ENCODE measurements at places on chromosomes 13 and 19.

DNA sequence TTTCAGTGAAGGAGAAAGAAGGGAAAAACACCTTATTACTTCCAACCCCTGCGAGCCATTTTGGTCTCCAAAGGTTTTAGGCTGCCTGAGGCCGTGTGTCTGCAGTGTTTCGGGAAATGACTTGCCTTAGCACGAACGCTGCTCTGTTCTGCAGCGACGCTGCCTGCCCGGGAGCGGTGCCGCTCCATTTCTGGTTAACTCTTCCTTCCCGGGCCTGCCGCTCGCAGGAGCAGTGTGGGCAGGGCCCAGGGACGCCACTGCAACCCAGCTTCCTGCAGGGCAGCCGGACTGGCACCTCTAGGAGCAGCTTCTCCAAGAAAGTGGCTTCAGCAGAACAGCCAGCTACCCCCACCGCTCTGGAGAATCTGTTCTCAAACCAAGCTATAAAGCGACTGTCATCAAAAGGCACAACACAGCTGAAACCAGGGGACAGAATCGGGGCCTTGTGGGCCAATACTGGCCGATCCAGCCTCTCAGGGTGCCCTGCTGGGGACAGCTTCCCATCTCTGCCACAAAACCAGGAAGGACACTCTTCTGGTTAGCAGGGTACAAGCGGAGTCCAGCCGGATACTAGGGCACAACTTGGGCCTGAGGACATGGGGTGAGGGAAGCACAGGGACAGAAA, 72.2 kb downstream of the KCTD15 start:
- DNase-seq = peak; percentile 21

- DNase-seq = no peak
Measured at GRCh38 chr13:95233026-95233635, 68.1 kb downstream of the ABCC4 start.

DNA sequence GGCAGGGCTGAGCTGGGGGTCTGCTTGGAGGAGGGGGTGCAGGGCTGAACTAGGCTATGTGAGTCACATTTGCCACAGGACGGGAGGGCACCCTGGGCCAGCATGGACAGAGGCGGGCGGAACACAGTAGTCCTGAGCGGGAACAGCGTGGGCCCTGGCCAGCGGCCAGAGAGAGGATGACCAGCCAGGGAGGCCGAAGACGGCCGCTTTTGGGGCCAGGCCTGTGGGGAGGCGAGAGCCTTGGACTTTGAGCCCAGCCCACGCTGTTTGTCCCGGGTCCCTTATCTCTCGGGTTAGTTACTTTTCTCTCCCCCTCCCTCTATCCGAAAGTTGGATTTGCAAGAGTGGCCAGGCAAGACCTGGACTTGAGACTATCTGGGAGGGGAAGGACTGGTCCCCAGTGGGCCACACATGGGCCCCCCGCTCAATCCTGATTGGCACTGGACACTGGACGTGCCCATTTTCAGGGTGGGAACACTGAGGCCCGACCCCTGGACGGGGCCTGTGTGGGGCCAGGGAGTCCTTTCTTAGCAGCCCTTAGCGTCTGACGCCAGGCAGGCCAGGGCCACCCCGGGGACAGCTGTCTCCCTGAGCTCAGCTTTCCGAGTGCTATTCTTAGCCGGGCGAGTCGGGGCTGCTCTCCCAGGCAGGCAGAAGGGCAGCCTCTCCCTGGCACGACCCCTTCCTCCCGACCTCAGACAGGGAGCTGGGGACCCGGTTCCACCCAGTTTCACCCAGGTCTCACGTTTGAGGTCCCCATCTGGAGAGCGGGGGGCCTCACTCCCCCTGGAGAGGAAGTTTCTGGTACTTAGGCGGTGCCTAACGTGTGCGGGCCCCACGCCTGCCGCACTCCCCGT, 833 bp downstream of the GAMT start:
- DNase-seq = no peak

- no peak for DNase-seq
Measured at GRCh38 chr13:66842766-66843165, 387.4 kb downstream of the PCDH9 start.

DNA sequence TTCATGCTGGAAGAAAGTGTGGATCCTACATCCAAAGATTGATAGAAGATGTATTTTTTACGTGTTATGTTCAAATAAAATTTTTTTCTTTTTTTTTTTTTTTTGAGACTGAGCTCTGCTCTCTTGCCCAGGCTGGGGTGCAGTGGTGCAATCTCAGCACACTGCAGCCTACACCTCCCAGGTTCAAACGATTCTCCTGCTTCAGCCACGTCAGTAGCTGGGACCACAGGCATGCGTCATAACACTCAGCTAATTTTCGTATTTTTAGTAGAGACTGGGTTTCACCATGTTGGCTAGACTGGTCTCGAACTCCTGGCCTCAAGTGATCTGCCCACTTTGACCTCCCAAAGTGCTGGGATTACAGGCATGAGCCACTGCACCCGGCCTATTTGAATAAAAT, 65.7 kb downstream of the KLF12 start:
- DNase-seq = no peak

- no peak for DNase-seq
Measured at GRCh38 chr13:51956717-51957116, 54.5 kb downstream of the ATP7B start.

- DNase-seq = no peak
Measured at GRCh38 chr19:56107626-56108351, 13.3 kb downstream of the ZNF787 start.

- DNase-seq = no peak
Measured at GRCh38 chr13:42875475-42876269, 94.3 kb downstream of the FAM216B start.

DNA sequence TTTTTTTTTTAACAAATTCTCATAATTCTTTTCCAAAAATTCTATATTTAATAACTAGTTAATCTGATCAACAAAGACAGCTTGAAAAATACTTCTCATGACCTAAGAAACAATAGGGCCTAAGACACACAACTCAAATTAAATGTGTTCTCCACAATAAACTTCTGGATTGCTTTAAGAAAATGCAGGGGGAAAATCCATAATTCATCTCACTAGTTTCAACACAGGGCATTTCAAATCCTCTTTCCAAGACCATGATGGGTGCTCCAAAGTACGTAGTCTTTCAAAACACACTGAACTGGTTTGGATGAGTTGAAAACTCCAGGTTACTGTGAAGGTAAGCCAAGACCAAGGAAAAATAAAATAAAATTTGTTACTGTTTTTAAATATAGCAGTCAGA, 62.6 kb downstream of the DCLK1 start:
- no peak for DNase-seq

DNA sequence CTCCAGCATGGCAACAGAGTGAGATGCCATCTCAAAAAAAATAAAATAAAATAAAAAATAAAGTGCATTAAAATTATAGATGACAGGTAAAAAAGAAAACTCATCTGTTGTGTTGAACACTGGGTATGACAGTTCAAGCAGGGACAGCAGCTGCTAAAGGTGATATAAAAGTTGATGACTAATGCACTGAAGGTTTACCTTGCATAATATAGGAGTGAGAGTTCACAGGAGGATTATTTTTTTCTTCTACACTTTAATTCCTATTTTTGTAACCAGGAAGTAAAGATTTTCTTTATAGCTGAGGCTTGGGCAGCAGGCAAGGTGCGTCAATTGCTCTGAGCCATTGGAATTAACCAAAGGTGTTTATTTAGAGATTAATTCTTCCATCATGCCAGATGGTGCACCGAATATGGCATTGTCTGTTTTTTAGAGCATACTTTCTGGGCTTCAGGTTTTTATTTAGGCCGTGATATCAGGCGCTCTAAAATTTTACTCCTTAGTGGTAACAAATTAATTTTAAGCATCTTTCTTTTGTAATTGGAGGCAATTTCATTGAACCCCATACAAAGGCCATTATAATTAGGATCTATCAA, 337.0 kb upstream of the SLC10A2 start:
- no peak for DNase-seq

- peak; percentile 78 for DNase-seq
Measured at GRCh38 chr19:41367848-41368301, 3.9 kb upstream of the B9D2 start.

GRCh38 chr13:31887286-31887685, 144.3 kb upstream of the FRY start:
- peak; percentile 58 for DNase-seq

- no peak for DNase-seq
Measured at GRCh38 chr19:11025997-11026396, 63.3 kb upstream of the LDLR start.

DNA sequence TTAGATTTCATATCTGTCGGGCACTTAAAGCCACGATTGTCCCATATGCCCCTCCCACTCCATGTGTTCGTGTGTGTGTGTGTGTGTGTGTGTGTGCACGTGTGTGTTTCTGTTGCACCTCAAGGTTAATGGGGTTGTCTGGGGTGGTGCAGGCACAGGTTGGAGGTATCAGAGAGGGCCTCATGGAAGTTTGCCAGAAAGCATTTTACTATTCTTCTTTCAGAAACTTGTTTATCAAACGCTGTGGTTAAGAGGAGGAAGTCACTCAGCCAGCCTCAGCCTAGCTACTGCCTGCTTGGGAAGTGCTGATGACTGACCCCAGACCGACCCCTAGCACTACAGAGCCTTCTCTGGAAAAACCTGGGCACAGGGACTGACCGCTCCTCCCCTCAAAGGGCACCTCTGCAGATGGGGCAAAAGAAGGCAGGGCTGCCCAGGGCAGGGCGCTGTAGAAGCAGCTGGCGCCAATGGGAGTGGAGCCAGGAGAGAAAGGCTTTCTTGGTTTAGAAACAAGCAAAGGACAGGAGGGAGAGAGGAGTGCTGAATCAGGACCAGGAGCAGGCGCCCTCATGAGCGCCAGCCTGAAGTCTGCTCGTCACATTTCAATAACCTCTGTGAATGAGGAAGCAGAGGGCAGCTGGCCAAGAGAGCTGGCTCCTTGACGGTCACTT, 3.9 kb downstream of the SIAH3 start:
- no peak for DNase-seq

DNA sequence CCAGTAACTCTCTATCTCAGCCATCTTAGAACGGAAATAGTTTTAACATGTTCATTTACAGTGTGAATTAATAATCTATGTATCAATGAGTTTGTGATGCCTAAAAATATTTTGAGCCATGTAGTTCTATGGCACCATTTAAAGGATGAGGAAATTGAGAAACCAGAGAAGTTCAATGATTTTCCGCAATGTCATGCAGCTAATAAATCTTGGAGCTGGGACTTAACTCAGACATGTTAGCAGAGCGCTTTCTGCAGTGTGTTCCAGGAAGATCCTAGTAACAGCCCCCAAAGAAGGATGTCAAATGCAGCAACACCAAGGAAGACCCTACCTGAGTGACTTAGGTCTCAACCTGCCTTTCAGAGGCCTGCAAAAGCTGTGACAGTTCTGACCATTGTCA, 99.3 kb upstream of the RAP2A start:
- DNase-seq = no peak

- DNase-seq = no peak
Measured at GRCh38 chr19:907183-907853, 5.7 kb downstream of the R3HDM4 start.

DNA sequence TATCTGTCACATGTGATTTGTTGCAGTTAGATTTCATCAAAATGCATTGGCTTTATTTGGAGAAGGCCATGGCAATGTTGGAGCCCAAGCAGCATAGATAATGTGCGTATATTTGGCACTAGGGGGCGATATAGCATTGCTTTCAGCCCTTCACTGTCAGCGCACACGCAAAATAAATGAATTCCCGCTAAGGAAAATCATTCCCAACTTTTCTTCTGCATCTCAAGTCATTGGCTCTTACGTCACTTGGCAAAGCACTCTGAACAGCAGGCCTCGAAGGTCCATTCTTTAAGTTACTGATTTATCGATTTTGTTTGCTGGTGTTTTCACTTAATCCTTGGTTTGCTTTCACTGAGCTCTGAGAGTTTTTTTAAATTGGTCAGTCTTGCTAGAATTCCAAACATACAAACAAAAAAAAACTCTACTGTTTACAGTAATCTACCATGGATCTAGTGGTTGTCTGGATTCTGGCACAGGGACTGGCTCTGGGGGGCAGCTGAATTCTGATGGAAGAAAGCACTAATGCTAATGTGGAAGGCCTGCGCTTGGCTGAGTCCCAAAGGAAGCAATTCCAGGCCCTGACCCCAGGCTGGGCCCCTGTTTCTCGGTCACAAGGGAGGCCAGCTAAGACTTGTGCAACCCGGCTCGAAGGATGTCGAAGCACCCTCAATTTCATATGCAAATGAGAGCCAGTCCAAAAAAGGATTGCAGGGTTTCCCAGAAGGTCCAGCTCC, 97.7 kb upstream of the IPO5 start:
- peak; percentile 83 for DNase-seq

- DNase-seq = no peak
Measured at GRCh38 chr13:75399168-75399878, 82.6 kb downstream of the TBC1D4 start.

DNA sequence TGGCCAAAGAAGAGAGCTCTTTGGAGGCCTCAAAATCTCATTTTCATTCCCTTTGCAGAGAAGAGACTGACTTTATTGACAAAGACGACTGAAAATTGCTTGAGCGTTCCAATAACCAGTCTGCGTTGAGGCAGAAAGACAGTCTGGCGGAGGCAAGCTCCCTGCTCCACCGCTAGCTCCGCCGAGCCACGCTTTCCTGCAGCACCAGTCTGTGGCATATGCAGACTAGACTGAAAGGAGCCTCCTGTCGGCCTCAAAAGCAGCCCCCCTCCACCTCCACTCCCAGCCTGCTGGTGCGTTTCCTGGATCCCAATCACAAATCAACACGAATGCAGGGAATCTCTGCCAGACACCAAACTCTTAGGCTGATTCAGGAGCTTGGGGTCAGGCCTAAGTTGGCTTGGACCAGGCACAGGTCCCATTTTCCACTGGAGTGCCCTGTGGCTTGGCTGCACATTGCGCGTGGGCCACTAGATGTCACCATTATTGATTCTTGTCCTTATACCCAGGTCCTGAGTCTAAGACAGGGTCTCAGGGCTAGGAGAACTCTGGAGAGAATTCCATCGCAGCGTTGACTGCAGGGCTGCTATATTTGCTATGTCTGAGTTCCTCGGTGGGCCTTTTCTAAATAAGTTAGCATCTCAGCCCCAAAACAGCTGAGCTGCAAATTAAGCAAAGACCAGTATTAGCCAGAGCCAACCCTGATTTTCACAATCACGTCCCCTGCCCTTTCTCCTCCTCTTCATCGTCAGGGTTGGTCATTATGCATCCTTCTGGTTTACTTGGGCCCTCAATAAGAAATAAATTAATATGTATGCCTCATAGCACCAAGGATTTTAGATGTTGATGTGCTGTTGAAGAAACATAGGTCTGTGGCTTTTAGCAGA, 5.2 kb upstream of the ZNF507 start:
- peak; percentile 53 for DNase-seq

DNA sequence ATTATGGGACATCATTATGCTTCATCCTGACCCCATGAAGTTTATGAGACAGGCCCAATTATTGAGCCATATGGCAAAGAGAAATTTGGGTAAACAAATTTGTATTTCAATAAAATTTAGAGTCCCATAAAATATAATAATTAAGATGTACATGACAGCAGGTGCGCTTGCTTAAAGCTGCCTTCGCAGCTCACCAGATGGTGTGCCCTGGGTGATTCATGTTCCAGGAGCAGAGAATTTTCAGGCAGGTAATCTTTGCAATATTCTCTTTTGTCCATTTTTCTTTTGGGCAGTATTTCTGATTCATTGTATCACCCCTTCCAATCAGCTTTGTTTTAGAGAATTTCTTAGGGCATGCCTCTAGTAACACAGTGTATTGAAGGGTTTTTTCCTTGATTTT, 39.5 kb upstream of the WASF3 start:
- DNase-seq = no peak

- no peak for DNase-seq
Measured at GRCh38 chr19:7250951-7251350, 43.3 kb downstream of the INSR start.

Data from stromal cell of bone marrow (primary cell).